A673 (cell line): ENCODE measurements at places on chromosomes 1 and 21.
A peak's percentile ranks its signal among the peaks of the same experiment; 100 is the strongest.

DNA sequence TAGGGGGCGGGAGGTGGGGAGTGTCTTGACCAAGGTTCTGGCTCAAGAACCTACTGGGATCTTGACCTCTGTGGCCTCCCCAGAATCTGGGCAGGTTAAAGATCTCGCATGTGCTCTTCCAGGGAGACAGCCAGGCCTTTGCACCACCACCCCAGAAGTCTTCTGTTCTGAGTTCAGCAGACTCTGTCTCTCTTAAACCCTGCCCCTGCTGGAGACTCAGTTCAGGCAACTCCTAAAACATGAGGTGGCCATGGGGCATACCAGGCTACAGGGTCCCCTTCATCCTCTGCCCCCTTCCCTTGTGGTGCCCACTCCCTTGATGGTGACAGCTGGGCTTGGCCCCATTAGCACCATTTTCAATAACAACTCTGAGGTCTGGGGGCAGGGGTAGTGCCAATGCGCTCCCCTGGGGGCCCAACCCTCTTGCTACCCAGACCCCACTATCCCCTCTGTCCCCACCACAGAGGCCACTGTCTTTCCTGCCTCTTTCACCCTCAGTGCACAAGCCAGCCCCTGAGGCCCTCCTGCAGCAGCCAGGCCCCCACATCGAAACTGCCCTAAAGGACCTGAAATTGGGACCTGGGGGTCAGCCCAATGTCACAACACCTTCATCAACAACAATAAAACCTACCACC is 132.7 kb upstream of the RUNX3 start:
- DNase-seq = no peak

DNA sequence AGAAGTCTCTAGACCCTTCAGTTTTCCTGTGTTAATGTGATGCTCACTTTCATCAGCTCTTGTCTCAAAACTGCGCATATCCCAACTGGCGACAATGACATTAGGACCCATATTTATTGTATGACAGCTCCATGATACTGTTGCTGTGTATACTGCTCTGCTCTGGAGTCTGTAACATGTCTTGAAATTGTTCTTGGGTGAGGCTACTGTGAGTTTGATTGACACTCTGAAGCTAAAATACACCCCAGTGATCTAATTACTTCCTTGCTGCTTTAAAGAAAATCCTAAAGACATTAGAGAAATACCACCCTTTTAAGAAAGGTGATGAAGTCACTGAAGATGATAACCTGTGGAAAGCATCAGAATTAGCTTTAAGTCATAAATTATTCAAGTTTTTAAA is 1046.2 kb downstream of the KCNT2 start:
- DNase-seq = no peak

DNA sequence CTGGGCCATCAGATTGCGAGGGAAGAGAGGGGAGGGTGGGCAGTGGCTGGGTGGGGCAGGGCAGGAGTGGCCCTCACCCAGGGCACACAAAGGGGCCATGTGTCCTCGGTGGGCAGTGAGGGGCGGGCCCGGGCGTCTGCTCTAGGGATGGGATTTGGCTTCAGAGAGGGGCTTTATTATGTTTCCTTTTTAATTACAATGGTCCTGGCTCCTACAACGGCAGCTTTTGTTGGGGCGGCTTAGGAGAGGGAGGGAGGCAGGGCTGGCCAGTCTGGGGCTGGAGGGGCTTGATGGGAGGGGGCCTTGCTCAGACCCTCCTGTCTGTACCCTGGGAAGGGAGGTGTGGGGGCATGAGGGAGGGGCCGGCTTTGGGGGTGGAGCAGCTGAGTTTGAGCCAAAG is 102.8 kb upstream of the WNT4 start:
- no peak for DNase-seq

DNA sequence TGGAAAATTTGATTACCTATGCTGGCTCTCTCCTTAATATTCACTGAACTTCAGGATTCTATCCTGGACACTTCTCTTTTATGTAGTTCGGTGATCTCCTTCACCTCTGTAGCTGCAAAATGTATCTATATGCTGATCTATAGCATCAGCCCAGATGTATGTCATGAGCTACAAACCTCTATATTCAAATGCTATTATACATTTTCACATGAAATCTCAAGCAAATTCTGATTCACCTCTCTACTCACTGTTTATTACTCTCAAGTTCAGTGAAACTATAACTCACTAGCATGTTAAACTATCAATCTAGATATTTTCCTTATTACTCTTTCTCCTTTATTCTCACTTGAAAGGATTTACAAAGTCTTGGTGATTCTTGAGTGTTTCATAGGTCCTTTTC is 52.2 kb downstream of the PTPRC start:
- DNase-seq = no peak

GRCh38 chr1:161175771-161176453 is 1.4 kb downstream of the B4GALT3 start:
- no peak for DNase-seq

- no peak for DNase-seq
These were observed 290.8 kb upstream of the FMN2 start for GRCh38 chr1:239800861-239801260.

GRCh38 chr1:209689477-209689876 is 14.3 kb downstream of the G0S2 start:
- DNase-seq = peak; percentile 44

DNA sequence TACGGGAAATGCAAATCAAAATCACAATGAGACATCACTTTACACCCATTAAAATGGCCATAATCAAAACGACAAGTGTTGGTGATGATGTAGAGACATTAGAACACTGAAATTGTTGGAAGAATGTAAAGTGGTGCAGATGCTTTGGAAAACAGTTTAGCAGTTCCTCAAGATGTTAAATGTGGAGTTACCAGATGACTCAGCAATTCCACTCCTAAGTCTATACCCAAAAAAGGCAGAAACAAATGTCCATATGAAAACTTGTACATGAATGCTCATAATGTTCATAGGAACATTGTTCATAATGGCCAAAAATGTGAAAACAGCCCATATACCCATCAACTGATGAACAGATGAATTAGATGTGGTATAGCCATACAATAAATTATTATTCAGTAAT is 267.4 kb downstream of the KCNH1 start:
- DNase-seq = no peak

GRCh38 chr1:55646181-55646580 is 431.0 kb upstream of the USP24 start:
- DNase-seq = no peak

- no peak for DNase-seq
These were observed 5.2 kb downstream of the SELENON start for GRCh38 chr1:25804964-25805862.

- DNase-seq = no peak
These were observed 4.2 kb downstream of the RNPC3 start for GRCh38 chr1:103529746-103530145.

- DNase-seq = no peak
These were observed 25.2 kb downstream of the SPOCD1 start for GRCh38 chr1:31790641-31791091.

DNA sequence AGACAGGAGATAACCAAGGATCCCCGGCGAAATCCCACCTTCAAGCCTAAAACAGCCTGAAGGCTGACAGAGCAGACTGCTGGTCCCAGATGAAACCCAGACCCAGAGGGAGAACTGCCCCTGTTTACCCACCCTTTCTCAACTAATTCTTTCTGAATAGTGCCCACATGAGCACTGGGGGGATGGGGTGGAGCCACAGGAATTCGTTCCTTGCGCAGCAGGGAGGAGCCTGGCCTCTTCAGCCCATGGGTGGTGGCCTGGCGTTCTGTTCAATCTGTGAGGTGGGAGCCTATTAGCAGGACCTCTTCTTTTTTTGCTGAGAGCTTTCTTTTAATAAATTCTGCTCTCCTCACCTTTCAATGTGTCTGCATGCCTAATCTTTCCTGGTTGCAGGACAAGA is 6.6 kb upstream of the AK5 start:
- DNase-seq = no peak

GRCh38 chr1:112429749-112430148 is 33.7 kb downstream of the CTTNBP2NL start:
- DNase-seq = no peak

GRCh38 chr1:201374364-201374763 is 3.1 kb downstream of the TNNT2 start:
- no peak for DNase-seq

DNA sequence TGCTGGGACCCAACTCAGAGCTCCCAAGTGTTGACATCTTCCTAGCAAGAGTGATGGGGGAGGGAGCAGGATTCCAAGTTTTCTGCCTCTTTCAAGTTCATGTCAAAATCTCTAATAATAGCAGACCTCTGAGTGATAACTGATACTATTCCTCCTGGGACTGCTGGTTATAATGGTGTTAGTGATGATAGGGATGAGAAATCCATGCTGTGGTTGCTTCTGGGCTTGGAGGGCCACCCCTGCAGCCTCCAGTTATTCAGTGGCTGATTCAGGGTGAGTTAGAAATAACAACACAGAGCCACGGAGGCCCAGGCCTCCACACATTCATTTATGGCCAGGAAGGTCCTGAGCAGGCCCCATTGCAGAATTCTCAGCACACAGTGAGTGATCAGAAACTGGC is 40.6 kb upstream of the ARTN start:
- no peak for DNase-seq

- DNase-seq = no peak
These were observed 99.0 kb upstream of the PLXNA2 start for GRCh38 chr1:208343226-208343625.

DNA sequence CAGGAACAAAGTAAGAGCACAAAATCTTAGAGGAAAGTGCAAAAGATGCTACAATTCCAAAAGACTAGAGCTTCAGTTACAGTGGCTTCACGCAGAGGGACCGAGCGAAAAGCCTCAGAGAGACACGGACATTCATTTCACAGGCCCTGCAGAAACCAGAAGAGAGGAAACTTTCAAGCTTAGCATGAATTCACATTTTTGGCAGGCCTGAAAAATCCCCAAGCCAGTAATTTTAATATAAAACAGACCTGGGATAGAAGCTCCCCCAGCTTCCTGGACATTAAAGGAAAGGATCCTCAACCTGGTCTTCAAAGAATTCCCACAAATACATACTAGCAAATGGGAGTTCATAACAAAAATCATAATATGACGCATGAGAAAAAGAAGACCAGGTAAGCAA is 66.2 kb downstream of the HSF2BP start:
- DNase-seq = no peak

DNA sequence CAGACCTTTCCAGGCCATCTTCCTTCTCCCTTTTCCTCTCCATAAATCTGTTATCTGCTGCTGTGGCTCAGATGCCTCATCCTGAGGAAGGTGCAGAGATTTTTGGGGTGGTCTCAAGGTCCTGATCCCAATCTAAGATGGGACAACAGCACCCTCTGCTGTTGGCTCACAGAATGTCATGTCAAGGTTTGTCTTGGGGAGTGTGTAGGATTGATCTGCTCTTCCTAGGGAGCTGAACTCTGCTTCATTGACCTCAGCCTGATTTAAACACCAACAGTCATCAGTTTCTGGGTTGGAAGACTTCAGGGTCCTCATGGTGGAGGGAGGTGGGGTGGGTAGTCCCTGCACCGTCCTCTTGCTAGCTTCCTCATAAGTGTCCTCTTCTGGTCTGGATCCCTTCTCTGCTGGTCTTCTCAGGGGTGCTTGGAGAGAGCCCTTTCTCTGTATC is 62.8 kb upstream of the LAX1 start:
- peak; percentile 73 for DNase-seq

- no peak for DNase-seq
These were observed 36.9 kb downstream of the SIM2 start for GRCh38 chr21:36735724-36736320.

- no peak for DNase-seq
These were observed 147.5 kb upstream of the EDN2 start for GRCh38 chr1:41631971-41632370.

GRCh38 chr1:92108631-92109030 is 28.5 kb downstream of the BTBD8 start:
- no peak for DNase-seq

DNA sequence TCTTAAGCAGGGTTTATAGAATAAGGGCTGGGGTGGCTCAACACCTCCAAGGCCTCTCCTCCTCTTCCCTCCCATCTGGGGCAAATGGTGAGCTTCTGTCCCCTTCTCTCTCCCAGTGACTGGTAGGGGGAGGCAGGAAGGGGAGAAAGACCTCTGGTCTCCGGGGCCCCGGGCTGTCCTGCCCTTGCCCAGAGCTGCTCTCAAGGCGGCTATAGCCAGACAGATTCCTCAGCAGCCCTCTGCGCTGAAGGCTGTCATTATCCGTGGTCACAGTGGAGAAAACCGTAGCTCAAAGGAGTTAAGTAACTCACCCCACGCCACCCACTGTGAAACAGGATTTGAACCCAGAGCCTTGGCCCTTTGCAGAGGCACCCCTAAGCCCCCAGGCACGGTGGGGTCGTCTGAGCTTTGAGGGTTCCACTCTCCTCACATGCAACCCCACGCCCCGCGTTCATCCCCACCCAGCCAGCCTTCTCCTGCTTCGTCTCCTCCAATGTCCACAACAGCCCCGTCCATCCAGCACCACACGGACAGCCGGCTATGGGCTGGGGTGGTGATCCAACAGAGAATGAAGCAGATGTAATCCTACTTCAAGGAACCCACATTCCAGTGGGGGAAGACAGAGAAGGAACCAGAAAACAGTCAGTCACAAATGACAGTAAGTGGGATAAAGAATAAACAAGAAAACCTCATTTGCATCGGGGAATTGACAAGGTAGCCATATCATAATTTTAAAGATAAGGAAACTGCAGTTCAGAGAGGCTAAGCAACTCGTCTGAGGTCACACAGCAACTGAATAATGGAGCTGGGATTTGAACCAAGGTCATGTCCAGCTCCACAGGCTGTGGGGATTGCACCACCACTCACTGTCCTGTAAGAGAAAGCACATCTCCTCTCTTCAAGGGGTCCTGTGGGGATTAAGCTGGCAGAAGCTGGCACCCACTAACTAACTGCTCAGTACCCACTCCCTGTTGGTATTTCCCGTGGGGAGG is 31.8 kb downstream of the DHRS3 start:
- DNase-seq = no peak

DNA sequence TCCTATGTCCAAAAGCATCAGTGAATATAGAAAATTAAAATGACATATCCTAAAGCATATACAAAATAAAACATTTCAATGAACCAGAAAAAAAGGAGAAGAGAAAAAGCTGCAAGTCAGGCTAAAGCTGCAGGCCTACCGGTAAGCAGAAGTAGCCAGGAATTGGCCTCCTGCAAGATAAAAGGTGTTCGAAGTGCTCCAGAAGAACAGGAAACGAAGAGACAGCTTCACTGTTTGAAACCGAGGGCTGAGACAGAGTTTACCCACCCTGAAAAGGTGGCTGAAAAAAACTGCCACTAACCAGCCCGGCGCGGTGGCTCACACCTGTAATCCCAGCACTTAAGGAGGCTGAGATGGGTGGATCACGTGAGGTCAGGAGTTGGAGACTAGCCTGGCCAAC is 37.4 kb downstream of the NSL1 start:
- no peak for DNase-seq
